Pancreas (tissue), 10 donors: ENCODE measurements at places on chromosomes 12 and 14. TPM values are rescaled to one million over a fixed set of nuclear protein-coding genes. Genes with fewer than 3 reads are reported as not detected.

DNA sequence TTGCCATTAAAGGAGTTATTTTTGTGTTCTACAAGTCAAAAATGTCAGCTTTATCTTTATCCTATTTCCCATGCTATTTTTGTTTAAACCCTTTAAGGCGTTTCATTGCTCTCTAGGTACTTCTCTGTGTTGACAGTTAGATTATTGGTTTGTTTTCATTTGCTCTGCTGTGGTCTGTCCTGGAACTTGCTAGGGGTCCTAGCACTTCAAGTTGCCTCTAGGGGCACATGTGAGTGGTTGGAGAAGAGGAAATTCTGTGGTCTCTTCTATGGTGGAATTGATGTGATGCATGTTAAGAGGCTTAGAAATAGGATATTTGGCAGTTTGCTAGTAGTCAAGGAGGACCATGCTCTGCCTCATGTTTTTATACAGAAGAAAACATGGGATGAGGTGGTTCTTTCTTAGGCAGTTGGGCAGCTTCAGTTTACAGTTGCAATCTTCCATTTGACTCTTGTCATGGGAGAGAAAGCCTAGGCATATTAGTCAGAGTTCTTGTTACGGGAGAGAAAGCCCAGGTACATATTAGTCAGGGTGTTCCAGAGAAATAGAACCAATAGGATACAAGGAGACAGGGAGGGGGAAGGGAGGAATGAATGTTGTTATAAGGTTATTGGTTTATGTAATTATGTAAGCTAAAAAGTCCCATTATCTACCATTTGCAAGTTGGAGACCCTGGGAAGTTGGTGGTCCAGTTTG, 14.4 kb downstream of the TTLL5 start:
- no peak for DNase-seq

EFCAB11 gene
- total RNA-seq = 3.0 TPM

- DNase-seq = no peak
Observed at GRCh38 chr12:20815574-20815973, 5.1 kb downstream of the SLCO1B3 start.

KRT85 gene
- total RNA-seq = not detected

- no peak for DNase-seq
Observed at GRCh38 chr14:71429902-71430301, 502.3 kb upstream of the RGS6 start.

STYK1 gene
- total RNA-seq = 0.55 TPM

MAP3K9 gene
- 5.2 TPM for total RNA-seq

PPM1H gene
- total RNA-seq = 12.9 TPM

RNASE4 gene
- 14.4 TPM for total RNA-seq

- DNase-seq = no peak
Observed at GRCh38 chr12:126935435-126935834, 1331.5 kb upstream of the TMEM132C start.

RPGRIP1 gene
- total RNA-seq = not detected
